ENCODE measurements at places on chromosomes 12 and 14.

DNA sequence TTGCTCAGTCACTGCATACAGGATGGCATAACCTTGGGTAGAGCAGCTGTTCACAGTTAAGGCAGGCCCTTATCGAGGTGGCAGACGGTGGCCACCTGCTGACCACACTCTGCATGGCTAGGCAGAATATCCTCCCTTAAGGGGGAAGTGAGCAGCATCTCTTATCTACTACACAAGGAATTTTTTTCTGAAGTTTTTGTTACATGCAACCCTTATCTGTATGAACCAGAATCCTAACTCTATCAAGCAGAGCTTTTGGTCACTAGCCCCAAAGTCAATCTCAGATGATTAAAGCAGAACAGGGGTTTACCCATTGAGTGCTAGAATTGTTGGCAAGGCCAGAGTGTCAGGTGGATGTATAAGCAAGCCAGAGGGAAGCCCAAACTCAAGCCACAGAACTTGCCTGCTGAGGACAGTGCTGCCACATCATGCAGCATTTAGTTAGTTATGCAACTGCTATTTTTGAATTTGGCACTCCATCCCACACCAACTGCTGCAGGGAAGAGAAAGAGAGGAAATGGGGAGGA, 192.8 kb downstream of the TBX5 start:
- DNase-seq = no peak

- no peak for DNase-seq
These were observed 6.0 kb upstream of the UBE2N start for GRCh38 chr12:93447555-93448290.

DNA sequence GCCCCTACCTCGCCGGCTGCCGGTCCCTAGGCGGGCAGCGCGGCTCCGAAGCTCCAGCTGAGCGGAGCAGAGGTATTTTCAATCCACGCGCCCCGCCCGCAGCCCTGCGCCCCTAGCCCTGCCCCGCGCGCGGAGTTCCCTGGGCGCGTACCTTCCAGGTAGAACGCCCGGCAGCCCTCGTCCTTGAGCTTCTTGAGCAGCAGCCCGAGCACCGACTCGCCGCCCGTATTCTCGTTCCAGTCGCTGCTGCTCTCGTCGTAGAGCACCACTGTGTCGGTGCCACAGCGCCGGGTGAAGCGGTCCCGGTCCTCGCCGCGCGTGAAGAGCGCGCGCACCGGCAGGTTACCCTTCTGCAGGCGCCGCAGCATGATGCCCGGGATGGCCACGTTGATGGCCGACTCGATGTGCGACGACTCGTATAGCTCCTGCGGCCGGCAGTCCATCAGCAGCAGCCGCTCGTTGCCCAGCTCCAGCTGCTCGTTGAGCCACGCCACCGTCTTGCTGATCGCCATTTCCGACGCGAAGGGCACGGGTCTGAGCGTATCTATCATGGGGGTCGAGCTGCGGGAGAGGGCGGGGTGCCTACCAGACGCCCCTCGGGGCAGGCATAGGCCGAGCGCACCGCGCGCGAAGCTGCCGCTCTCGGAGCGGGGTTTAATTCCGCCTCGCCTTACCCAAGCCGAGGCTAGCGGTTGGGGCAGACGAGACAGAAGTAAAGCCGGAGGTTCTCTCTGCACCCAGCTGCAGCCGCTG, 636 bp downstream of the DUSP6 start:
- DNase-seq = no peak

GRCh38 chr12:1464925-1465324, 129.5 kb downstream of the FBXL14 start:
- DNase-seq = no peak

DNA sequence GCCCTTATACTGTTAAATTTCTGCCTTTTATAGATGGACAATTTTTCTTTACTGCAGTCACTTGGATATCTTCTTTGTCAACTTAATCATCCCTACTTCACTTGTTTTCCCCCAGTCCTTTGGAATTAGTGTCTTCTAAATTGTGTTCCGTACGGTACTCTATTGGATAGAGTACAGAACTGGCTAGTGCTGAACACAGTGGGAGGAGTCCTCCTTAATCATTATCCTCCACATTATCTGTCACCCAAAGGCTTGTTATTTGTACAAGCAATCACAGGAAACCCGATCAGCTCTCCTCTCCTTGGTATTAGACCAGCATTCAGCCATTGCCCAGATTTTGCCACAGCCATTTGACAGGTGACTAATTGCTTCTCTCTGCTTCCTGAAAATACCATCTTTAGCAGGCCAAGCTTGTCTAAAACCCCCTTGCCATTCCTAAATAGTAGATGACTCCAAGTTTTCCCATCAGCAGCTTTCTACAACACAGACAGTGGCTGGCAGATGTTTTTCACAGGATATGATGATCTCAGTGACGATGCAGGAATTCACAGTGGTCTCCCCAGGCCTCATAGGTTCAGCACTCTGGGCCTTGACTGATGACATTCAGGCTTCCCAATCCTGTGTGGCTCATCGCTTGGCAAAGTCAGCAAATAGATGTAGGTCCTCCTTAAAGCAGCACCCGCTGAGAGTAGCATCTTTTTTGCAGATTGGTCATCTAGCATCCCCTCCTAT, 216.0 kb upstream of the RGS6 start:
- DNase-seq = peak; percentile 20

DNA sequence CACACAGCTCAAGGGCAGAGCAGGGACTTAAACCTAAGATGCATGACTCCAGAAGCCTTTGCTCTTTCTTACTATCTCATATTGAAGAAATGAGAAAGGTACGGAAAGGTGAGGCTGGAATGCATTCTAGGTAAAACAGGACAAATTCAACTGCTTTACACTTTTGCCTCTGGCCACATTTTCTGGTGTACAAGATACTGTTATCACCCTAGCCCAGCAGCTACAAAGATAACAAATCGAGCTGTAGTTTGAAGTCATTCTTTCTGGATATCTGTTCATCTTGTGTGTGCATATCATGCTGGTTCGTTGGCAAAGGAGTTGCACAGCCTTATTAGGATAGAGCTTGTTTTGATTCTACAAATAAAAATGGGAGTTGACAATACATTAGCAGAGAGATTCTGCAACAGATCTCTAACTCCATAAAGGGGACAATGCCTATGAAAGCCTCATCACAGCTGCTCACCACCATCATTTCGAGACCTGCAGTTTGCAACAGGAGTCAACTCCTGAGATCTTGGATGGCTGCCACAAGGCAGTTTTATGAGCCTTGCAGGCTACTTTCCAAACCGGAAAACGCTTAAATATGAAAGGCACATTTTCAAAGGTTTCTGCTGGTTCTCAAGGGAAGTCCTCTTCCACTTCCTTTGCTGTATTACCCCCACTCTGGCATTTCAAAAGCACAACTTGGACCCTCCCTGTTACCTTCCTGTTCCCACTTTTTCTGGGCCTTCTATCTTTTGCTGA, 64.9 kb downstream of the STXBP6 start:
- DNase-seq = peak; percentile 30

DNA sequence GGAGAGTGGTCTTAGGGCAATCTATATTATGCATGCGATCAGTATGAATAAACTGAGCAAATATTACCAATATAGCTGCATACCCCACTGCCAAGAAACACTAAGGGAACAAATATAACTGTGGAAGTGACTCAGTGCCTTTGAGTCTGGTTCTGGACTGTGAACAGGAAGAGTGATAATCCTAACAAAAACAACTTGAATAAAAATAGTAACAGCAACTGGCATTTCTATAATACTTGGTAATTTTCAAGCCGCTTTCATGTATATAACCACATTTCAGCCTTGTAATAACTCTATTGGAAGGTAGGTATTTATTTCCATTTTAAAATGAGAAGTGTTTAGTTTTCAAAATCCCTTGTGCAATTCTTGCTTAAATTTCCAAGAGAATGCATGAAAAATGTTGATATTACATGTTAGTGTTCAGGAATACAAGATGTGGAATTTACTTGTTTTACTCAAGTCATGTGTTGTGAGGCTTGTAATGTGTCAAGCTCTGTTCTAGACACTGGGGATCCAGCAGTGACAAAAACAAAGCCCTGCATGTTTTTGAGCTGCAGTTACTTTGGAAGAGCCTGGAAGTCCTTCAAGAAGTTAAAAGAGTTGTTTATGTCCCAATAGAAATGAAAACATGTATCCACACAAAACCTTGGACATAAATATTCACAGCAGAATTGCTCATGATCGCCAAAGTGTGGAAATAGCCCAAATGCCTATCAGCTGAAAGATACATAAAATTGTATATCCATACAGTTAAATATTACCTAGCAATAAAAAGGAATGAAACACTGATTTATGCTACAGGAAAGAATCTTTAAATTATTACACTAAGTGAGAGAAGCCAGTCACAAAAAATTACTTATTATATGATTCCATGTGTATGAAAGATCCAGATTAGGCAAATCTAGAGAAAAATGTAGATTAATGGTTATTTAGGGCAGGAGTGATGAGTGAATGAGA, 338.1 kb upstream of the TMEM132C start:
- DNase-seq = no peak

GRCh38 chr12:50739611-50740010, 24.3 kb upstream of the ATF1 start:
- DNase-seq = no peak

DNA sequence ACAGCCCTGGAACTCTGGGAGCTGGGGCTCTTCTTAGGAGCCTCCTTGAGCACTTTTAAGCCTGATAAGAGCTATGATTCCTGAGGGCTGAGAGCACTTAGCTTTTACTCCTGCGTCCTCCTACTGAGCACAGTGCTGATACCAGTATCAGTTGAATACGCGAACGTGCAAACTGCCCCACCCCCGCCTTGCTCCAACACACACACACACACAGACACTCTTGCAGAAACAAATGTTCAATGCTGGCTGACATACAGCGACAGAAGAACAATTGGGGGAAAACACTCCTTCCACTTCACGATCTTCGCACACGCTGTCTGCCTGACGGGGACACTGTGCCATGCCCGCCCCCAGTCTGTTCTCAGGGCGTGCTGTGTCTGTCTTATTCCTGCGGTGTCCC, 57.2 kb upstream of the DLK1 start:
- DNase-seq = no peak

GRCh38 chr12:115267891-115268290, 583.9 kb upstream of the TBX3 start:
- DNase-seq = no peak

DNA sequence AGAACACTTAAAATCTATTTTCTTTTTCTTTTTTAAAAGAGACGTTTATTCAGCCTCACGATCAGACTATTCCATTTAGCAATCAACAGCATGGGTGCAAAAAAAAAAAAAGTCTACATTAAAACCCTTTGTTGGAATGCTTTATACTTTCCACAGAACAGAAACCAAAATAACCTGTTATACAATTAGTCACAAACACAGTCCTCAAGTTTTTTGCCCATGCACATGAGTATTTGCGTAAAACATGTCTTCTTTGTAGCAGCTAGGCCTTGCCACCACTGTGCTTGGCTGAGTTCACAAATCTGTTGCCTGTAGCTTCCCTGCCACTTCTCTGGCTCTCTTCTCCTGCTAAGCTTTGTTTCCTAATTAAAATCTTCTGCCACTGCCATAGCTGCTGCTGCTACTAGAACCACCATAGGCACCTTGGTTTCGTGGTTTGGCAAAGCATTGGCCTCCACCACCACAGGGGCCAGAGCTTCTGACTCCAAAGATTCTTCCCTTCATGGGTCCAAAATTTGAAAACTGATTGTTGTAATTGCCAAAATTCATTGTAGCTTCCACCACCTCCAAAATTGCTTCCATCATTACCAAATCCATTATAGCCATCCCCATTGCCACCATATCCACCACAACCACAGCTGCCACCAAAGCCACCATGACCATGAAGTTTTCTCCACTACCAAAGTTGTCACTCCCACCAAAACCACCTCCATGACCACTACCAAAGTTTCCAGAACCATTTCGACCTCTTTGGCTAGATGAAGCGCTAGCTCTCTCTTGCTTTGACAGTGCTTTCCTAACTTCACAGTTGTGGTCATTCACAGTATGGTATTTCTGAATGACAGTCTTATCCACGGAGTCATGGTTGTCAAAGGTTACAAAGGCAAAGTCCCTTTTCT, 38.1 kb downstream of the KLRG1 start:
- DNase-seq = no peak

DNA sequence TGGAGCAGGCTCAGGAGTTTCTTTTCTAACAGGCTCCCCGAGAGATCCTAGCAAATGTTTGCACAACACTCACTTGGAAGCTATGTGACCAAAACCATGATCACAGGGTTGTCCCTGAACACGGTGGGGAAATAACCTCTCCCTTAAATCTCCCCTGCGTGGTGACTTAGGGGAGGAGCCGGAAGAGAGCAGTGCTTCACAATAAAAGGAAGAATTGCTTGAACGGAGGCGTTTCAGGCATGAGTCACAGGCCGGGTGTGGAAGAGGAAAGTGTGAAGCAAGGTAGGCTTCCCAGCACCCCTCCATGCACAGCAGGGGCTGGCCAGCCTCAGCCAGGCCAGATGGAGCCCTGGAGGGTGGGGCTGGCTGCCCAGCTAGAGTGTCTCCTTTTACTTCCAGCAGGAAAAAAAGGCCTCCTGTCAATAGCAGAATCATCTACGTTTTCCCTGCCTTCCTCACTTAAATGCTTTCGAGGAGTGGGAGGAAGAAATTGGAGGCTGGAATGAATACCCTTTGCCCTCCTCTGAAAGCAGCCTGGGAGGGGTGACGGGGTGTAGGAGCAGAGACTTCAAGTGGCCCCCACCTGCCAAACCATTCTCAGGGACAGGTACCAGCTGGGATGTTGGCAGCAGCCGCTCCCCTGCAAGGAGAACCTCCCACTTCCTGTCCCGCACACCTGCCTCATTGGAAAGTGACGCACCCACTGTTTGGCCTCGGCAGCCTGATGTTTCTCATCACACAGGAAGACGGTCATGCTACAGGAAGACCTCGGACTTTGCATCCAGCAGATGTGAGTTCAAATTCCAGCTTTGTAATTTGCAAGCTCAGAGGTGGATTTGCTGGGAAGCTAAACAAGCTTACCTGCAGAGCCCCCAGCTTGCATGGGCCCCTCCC, 30.1 kb upstream of the PPP2R5C start:
- peak; percentile 86 for DNase-seq
